ENCODE measurements at places on chromosomes 1 and 21.

DNA sequence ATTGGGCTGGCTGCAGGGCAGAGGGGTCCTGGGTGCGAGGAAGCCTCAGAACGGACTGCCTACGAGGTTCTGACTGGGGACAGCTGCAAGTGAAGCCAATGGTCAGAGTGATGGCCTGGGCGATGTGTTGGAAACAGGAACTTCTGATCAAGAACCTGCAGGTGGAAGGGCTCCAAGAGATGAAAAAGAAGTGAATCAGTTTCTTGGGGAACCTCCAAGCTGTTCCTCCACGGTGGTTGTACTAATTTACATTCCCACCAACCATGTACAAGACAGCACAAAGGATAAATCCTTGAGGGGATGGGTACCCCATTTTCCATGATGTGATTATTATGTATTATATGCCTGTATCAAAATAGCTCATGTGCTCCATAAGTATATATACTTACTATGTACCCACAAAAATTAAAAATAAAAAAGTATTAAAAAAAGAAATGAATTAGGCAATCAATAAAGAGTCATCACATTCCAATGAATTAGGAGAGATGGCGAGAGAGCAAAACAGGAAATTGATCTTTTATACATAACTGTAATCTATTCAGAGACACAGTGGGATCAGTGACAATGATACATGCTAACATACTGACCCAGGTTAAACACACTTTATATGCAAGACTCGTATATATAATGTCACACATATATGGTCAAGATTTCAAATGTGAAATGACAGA, 58.1 kb downstream of the PTPN14 start:
- no peak for DNase-seq

- DNase-seq = no peak
Measured at GRCh38 chr1:31657020-31657804, 12.5 kb upstream of the PEF1 start.

DNA sequence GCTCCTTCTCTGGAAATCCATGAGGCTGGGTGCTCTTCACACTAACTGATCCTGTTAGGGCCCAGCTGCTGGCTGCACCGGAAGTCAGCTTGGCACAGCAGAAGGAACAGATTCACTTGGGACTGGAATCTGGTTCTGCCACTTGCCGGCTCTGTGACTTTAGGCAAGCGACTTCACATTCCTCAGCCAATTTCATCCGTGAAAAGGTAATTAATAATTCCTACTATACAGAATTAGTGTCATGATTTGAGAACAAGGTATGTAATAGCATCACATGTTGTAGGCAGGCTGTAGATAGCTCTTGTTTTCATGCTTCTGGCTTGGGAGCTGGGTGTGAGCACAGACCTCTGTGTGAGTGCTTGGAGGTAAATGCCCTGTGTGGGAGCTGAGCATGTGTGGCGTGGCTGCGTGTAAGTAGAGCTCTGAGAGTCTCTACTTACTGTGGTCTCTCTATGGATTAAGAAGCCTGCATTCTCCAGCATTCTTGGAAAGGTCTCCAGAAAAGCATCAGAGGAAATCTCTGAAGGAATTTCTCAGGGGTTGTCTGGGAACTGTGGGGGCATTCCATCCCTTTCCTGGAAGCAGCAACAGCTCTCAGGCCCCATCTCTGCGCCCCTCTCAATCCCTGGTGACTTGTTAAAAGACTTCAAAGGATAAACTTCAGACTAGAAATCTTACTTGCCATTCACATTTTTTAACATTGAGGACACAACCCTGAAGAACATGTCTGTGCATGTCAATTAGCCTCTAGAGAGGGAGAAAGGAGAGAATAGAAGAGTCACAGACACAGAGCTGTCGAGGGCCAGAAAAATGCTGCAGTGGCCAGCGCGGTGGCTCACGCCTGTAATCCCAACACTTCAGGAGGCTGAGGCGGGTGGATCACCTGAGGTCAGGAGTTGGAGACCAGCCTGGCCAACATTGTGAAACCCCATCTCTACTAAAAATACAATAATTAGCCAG, 47.7 kb upstream of the PPM1J start:
- DNase-seq = no peak

DNA sequence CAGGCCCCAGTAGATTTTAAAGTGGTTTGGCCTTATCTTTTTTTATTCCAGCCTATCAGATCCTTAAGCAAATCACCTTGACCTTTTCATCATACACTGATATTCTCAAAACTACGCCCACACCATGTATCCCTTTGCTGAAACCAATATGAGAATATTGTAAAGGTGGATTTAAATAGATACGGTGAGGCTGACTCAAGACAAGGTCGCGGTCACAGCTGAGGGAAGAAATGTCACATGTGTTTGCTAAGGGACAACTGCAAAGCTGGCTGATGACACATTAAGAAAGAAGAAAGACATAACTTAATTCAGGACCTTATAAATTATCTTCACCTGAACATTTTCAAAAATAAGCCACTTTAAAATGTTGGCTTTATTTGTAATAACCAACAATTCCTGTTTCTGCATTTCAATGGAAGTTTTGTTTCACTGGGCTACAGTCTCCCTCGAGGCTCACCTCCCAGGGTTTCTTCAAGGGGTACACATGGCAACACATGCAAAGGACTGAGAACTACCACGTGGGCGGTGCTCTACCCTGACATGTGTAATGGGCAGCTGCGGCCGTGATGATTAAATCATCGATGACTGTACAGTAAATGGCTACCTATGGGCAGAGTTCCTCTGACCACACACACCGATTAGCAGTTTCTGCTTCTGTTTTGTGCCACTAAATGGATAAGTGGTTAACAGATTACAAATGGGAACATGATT, 189.5 kb downstream of the SIPA1L2 start:
- DNase-seq = no peak

GRCh38 chr1:35899941-35900340, 16.9 kb downstream of the AGO1 start:
- no peak for DNase-seq

- no peak for DNase-seq
Measured at GRCh38 chr1:22828484-22829308, 118.1 kb downstream of the EPHB2 start.

GRCh38 chr1:94619731-94620130, 78.2 kb upstream of the F3 start:
- DNase-seq = no peak

- DNase-seq = no peak
Measured at GRCh38 chr1:226497991-226498639, 50.4 kb upstream of the STUM start.

GRCh38 chr1:103162360-103162759, 54.0 kb upstream of the COL11A1 start:
- no peak for DNase-seq

GRCh38 chr1:109133002-109133706, 19.2 kb downstream of the ELAPOR1 start:
- DNase-seq = no peak

GRCh38 chr1:213914392-213914791, 73.4 kb upstream of the PROX1 start:
- no peak for DNase-seq

- DNase-seq = no peak
Measured at GRCh38 chr1:7366955-7367665, 404.0 kb upstream of the VAMP3 start.

DNA sequence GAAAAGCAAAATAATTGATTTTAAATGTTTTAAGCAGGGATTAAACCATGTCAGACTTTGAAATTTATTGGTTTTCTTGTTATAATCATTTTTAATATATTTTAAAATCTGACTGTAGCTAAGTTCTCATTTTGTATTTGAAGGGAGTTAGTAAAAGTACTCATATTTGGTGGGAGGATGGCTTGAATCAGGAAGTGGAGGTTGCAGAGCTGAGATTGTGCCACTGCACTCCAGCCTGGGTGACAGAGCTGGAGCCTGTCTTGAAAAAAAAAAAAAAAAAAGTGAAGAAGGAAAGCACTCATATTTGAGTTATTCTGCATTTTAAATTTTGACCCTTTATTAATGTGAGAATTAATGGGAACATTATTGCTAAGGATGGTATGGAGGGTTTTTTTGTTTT, 106.0 kb downstream of the RABGAP1L start:
- DNase-seq = no peak

DNA sequence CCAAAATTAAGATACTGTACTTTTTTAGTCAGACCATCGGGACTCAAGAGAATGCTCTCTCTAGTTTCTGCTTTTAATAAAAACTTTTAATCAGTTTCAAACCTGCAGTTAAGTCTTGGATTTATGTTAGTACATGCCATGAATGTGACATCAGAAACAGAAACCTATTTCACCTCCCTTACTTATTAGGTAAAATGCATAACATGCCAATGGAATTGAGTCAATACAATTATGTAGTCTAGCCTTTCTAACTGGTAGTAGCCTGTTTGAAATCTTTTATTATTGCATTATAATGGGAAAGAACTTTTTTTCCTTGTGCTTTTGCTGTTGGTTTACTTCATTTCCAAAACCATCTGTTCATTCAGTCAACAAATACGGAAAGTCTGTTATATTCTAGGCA, 4.8 kb downstream of the PHACTR4 start:
- no peak for DNase-seq

DNA sequence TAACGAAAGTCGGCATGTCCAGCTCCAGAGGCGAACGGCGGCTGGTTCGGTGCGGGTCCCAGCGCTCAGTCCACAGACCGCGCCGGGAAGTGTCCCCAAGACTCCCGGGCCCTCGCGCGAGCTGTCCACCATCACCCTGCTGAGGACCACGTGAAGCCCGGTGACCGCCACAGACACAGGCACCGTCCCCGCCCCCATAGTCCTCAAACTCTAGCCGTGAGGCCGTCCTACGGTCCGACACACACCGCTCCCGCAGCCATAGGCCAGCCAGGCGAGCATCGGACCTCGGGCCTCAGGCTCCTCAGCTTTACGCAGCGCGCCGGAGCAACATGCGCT, 535 bp downstream of the SETD4 start:
- DNase-seq = no peak

Data from stimulated activated CD8-positive, alpha-beta memory T cell treated with anti-CD3 and anti-CD28 coated beads, Interleukin-12 subunit alpha, Interleukin-12 subunit beta, amount 100 ng/mL, for 1 hour (primary cell).